ENCODE measurements at places on chromosomes 12 and 14.
A peak's percentile ranks its signal among the peaks of the same experiment; 100 is the strongest.

- peak; percentile 14 for DNase-seq
Measured at GRCh38 chr12:25377469-25378177, 126.9 kb upstream of the KRAS start.

GRCh38 chr12:31235868-31236395 is 90.0 kb downstream of the SINHCAF start:
- no peak for DNase-seq

- no peak for DNase-seq
Measured at GRCh38 chr12:131699434-131699833, 11.5 kb upstream of the SFSWAP start.

GRCh38 chr14:76574416-76575095 is 186.7 kb upstream of the VASH1 start:
- DNase-seq = no peak

GRCh38 chr14:63725786-63726460 is 1.9 kb downstream of the SGPP1 start:
- no peak for DNase-seq

DNA sequence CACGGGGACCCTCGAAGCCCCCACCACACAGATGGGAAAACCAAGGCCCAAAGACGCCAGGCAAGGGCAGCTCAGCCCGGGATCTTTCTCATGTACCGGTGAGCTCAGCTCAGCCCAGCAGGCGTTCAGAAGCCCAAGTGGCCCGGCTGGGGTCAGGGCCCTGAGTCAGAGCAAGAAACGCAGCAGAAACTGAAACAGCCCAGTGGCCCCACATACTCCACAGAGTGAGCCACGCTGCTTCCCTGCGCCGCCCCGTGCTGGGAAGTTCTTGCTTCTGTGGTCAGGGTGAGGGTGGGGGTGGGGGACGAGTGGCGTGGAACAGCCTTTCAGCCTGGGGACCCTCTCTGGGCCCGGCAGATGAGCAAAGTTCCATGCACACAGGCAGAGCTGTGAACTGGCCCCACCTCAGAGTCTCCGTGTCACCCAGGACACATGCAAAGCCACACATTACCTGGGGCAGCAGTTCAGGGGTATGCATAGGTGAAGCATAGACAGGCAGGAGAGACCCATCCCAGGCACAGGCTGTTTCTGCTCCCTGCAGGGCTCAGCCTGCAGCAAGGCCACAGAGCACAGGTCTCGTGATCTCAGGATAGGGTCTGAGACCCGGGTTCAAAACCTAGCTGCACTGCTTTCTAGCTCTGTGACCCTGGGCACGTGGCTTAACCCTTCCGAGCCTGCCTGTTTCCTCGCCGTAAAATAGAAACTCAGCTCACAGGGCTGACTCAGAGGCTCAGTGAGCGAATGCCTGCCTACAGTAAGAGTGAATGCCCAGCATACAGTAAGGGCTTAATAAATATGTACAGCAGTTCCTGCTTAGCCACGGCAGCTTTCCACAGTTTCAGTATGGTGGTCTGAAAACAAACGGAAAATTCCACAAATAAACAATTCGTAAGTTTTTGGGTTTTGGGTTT is 21.6 kb downstream of the NCOR2 start:
- no peak for DNase-seq

DNA sequence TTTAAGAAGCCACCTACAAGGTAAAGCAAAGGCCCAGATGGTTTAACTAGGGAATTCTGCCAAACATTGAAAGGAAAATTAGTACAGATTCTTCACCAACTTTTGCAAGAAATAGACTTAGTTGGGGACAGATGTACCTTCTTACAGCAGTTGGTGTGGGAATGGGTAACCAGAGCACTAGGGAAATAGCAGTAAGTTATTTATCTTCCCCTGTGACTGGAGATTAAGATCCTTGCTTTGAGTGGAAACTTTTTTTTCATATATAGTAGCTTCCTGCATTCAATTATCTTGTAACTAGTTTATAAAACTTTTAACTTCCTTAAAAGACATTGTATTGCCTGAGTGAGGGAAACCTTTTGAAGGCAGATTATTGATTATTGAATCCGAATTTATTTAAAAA is 44.2 kb downstream of the ARID2 start:
- no peak for DNase-seq

DNA sequence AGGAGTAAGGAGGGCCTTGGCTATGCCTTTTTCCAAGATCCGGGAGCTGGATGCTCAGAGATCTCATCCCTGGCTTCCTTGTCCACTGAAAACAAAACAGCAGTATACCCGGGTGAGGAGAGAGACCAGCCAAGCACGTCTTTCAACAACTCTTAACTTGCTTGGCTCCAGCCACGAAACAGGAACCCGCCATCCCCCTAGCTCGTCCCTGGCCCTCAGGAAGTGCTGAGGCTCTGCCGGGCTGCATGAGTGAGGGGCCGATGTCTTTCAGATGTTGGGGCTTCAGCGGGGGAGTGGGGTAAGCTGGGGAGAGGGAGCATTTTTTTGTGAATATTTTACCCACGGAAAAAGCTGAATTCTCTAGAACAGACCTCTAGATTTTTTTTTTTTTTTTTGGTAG is 231.1 kb downstream of the CACNA1C start:
- DNase-seq = no peak

GRCh38 chr12:48814262-48815125 is 3.8 kb upstream of the CACNB3 start:
- DNase-seq = peak; percentile 64

Measured in AG09319 (cell line).